ENCODE measurements at places on chromosomes 12 and 14.

- no peak for DNase-seq
These were observed 6.0 kb downstream of the MMAB start for GRCh38 chr12:109567296-109567695.

DNA sequence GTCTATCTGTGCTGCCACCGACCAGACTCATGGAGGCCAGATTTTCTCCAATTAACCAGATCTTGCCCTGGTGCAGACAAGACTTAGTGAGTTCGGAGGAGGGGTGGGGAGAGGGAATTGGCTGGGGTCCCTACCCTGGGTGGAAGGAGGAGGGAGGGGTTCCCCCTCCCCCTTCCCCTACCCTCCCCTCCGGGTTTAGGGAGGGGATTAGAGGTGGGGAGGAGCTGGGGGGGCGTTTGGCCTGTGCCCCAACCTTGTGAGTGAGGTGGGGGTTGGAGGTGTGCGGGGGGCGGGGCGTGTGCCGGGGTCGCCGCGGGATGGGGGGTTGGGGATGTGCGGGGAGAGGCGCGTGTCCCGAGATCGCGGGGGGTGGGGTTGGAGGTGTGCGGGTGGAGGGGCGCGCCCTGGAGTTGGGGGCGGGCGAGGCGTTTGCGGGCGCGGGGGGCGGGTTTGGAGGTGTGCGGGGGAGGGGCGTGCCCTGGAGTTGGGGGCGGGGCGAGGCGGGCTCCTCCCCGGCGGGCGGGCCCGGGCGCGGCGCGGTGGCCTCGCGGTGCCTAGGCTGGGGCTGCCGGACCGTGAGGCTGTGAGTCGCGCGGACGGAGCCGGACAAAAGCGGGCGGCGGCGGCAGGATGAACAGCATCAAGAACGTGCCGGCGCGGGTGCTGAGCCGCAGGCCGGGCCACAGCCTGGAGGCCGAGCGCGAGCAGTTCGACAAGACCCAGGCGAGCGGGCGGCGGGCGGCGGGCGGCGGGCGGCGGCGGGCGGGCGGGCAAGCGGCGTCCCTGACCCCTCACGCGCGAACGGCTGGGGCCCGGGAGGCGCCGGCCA, at the start of gene HIP1R:
TSS of gene HIP1R (plus strand) at position 537 of the 829 bp plus-strand sequence. CDS start at position 631, 94 bp downstream.
- peak; percentile 58 for DNase-seq

- DNase-seq = no peak
These were observed 9.6 kb upstream of the PHC1 start for GRCh38 chr12:8904665-8905064.

- DNase-seq = no peak
These were observed 31.0 kb upstream of the LGALS3 start for GRCh38 chr14:55097881-55098560.

DNA sequence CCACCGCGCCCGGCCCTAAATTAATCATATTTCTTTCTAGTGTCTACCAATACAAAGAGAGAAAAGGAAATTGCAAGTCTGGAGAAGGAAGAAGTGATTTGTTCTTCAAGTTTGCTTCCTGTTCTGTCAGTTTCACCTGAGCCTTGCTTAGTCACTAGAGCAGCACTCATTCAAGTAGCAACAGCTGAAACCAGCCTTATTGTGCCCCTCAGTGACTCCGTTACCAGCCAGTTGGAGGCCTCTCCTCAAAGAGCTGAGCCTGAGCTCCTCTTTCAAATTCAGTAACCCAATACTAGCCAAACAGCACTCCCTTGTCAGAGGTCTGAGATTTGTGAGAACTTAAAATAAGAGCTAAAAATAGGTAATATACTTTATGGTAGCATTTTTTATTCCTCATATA, 17.4 kb downstream of the PAWR start:
- no peak for DNase-seq

DNA sequence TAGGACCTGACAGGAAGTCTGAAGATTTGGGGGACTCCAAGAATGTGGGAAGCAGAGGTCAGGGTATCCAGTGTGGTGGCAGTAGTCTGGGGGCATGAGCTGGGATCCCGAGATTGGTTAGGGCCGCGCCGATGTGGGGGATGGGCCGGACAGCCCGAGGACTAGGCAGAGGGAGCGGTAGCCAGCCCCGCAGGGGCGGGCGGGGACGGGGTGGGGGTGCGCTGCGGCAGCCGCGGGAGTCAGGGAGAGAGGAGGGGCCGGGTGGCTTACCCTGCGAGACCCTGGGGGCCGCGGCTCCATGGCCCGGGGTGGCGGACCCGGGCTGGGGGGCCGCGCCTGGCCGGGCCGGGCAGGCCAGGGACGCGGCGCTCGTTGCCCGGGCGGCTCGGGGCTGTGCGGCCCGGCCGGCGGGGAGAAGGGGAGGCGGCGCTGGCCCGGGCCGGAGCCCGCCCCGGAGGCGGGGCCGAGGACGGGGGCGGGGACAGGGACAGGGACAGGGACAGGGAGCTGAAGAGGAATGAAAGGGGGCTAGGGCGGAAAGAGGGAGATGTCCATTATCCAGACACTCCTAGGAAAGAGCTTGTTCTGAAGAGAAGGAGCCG, 5.6 kb downstream of the ZNF385A start:
- DNase-seq = peak; percentile 79

DNA sequence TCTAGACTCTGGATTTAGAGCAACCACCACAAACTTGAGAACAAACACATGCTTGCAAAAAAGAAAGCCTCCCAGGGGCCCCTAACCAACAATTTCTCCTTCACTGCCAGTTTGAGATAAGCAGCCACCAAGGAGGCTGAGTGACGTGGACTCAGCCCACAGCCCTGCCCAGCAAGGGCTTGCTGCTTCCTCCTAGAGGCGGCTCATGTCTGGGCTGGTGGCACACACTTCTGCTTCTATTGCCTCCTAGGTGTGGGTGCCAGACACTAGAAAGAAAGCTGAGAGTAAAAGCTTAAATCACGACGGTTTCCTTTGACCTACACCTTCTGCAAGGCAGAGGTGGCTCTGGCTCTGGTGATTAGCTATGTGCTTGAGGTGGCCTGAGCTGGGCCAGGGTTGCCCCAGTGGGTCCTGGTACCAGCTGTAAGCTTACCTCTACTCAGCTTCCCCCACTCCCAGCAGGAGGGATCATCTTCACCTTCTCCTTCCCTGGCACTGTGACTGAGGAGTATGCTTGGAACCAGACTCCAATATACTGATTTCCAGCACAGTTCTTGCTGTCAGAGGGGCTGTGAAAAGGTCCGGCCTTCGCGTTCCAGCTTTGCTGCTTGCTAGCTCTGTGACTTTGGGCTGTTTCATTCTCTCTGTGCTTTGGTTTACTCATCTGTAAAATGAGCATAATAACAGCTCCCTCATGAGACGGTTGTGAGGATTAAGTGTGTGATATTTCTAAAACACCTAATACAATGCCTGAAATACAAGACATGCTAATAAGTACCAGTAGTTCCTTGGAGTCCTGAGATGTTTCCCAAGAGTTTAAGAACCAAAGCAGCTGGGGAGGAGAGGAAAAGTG, 89.7 kb upstream of the PARP11 start:
- DNase-seq = no peak

GRCh38 chr12:116559162-116559935, at the start of gene MAP1LC3B2:
TSS of gene MAP1LC3B2 (plus strand) at chr12:116559381. CDS start at chr12:116575943, 16,562 bp downstream.
- peak; percentile 72 for DNase-seq

GRCh38 chr12:103771466-103771865, 69.6 kb downstream of the NT5DC3 start:
- no peak for DNase-seq

DNA sequence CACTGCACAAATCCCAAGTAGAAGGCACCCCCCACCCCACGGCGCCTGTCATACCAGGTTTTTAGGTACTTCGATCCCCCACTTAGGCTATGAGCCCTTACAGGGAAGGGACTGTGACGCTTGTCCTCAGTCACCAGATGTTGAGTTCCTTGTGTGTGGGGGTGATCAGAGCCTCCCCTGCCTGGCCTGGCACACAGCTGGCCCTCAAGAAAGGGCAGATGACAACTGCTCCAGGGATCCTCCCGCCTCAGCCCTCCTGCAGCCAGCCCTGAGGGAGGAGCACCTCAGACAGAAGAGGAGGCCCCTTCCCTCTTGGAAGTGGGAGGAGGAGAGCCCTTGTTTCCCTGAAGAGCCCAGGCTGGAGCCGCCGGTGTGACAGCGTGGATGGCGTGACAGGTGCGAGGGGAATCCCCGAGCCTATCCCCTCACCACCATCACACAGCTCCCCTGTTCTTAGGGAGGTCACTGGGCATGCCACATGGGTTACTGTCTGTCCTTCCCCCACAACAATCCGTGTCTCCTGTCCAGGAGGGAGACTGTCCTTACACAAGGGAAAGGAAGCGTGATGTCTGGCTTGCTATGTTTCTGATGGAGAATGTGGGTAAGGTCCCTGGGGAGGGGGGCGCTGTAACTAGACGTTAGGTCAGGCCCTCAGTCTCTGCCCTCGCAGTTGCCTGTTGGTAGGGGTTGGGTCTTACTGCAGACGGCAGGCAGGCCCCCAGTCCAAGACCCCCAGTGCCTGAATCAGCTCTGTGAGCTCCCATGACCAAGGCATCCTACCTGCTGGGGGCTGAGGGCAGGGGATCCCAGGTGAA, 31.4 kb downstream of the P2RX4 start:
- peak; percentile 34 for DNase-seq

GRCh38 chr12:57055824-57056223, 5.9 kb upstream of the MYO1A start:
- no peak for DNase-seq

DNA sequence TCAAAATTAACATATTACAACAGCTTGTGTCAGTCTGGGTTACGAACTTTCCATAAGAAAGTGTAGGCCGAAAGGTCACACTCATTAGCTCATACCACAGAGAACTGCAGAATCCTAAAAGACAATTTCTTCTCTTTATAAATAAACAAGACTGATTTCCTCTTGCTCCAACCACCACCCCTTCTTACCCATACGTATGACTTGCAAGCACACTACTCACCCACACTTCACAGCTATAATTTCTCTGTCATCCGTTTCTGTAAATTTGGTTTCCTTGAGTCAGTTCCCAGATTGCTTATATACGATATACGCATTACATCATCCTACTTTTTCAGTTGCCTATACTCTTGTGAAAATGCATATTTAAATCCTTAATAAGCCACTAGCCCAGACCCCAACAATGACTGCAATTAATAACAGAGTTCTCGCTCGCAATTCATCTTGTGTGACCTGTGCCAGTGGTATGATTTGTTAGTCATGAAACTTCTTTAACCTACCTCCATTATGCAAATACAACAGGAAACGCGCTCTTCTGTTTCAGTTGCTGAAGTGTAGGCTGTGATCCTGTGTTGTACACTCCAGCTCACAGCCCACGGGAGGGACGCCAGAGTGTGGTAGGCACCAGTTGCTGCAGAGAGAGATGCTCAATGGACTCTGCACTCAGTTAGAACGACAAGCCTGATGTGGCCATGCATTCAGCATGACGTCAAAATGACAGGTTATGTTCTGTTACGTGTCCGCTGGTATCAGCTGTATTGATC, 417.6 kb downstream of the PDZRN4 start:
- no peak for DNase-seq

DNA sequence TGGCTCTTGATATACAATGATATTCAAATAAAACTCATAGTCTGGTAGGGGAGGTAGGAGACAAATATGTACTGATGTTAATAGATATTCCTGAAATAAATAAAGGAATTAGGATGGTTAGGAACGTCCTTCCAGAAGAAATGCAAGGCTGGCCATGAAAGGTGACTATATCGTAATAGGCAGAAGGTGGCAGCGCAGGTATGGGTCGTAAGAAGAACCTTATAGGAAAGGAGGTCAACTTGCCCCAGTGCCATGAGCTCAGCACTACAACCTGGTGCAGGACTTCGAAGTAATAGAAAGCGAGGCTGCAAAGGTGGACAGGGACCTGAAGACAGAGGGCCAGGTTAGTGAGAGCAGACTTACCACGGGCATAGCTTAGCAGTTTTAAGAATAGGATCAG, 55.3 kb upstream of the FGD4 start:
- no peak for DNase-seq

DNA sequence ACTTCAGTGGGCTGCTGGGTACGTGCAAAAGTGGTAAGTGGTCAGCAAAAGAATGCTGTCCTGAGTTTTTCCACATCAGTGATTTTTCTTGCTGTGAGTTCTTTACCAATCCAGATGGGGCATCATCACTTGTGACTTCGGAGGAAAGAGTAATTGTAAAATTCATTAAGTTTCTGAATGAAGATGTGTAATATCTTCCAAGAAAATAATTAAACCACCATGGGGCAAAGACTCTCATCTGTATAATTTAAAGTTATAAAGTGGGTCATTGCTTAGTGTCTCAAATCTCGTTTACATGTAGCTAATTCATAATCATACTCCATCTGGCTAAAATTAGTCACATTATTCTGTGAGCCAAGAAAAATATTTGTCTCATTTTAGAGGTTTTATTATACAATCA, 10.8 kb upstream of the MED6 start:
- no peak for DNase-seq

GRCh38 chr12:132284071-132284826, 45.1 kb downstream of the GALNT9 start:
- no peak for DNase-seq

- DNase-seq = no peak
These were observed 2.7 kb downstream of the GLTP start for GRCh38 chr12:109877504-109878246.

DNA sequence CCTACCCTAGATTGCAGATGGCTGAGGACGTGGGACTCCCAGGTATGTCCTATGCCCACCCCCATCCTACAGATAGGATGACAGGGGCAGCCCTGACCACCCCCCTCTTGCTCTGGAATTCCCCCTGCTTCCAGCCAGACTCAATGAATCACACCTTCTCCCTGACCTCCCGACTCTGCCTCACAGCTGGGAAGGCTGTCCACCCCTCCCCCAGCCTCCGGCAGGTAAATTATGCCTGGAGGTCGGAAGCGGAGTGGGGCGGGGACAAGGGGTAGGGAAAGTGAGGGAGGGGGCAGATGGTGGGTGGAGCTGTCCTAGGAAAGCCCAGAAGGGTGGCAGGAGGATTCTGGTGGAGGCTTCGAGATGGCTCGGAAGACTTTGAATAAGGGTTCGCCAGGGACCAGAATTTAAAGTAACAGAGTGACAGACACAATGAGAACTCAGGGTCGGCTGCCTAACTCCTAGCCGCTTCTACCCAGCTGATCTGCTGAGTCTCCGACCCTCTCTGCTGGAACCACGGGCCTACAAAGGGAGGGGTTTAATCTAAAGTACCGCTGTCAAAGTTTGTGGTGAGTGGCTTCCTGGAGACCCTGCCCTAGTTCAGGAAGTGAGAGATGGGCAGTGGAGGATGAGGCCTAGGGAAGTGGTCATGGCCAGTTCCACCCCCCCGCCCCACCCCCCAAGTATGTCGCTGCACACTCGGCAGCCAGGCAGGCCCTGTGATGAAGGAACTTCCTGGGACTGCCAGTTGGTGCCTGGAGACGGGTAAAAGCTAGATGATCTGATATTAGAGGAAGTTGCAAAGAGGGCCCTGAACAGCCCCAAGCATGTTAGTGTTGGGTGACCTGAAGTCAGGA, 4.2 kb downstream of the PLEKHG3 start:
- DNase-seq = no peak
